ENCODE measurements at places on chromosomes 7 and 10.
A peak's percentile ranks its signal among the peaks of the same experiment; 100 is the strongest.

- DNase-seq: no peak
Observed at GRCh38 chr7:18939771-18940592, 177.5 kb downstream of the TWIST1 start.

- no peak for DNase-seq
Observed at GRCh38 chr10:128863823-128864405, 603.1 kb upstream of the MGMT start.

DNA sequence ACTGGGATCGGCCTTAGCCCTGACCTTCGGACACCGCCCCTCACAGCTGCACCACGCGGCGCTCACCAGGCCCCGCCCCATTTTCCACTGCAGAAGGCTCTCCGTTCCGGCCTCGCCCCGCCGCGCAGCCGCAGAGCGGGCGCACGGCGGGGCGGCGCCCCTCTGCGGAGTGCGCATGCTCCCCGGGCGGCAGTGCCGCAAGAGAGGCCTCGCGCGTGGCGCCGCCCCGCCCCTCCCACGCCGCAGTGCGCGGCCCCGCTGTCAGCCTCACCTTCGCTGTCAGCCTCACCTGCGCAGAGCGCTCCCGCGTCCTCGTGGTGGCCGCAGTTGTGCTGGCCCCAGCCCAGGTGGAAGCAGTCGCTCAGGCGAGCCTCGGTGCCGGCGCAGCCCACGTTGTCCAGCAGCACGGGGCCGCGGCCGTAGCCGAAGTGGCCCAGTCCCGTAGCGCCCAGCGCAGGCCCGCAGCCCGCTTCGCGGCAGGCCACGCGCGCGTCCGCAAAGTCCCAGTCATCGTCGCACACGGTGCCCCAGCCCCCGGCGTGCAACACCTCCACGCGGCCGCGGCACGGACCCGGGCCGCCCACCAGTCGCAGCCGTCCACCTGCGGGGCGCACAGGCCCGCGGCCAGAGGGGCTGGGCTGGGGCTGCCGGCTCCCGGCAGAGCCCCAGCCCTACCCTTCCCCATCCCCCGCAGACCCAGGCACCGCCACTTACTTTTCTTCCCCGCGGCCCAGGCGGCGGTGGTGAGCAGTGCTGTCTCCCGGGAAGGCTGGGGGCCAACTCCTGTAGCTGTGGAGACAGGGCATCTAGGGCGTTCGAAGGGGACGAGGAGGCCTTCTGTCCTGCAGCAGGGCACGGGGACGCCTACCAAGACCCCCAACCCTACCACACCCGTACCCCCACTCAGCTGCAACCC, 16.1 kb downstream of the SSC4D start:
- peak; percentile 83 for DNase-seq

- no peak for DNase-seq
Observed at GRCh38 chr10:85864868-85865526, 501.6 kb downstream of the GRID1 start.

DNA sequence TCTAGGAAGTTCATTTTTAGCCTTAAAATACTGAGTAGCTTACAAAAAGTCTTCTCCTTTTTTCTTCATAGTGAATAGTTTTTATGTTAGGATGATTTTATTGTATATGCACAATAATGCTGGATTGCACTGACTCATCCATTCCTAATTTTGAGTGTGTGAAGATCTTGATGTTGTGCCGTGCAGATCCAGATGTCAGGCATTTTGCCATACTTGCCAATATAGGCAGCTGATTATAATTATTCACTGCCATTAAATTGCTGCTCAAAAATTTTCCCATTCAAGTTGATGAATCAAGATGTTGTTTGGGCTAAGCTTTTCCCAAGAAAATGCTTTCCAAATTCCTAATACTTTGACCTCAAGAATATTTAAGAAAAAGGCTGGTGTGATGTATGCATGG, 218.3 kb downstream of the AHR start:
- no peak for DNase-seq

- no peak for DNase-seq
Observed at GRCh38 chr10:118033905-118034304, 12.8 kb downstream of the RAB11FIP2 start.

DNA sequence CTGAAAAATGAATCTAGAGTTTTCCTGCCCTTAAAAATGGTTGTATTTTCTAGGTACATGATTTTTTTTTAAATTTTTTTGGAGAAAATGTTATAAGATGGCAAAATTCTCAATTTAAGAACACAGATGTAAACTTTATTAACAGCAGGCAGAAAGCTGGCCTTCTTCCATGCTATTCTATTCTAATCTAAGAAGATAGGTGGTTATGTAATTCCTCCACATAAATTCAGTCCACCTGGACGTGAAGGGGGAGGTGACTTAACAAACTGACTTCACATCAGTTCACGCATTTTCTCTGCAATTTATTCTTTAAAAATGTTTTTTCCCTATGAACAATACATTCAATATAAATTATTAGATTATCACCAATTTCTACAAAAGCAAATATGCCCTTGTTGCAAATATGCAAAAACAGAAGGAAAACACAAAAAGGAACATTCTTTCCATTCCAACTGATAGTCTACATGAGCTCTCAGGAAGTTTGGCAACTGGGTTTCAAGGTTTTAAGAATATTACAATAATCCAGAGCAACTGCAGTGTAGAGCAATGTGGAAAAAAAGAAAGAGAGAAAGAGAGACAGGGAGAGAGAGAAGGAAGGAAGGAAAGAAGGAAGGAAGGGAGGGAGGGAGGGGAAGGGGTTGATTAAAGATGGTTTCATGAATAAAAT, 76.8 kb downstream of the HIBADH start:
- DNase-seq: no peak

DNA sequence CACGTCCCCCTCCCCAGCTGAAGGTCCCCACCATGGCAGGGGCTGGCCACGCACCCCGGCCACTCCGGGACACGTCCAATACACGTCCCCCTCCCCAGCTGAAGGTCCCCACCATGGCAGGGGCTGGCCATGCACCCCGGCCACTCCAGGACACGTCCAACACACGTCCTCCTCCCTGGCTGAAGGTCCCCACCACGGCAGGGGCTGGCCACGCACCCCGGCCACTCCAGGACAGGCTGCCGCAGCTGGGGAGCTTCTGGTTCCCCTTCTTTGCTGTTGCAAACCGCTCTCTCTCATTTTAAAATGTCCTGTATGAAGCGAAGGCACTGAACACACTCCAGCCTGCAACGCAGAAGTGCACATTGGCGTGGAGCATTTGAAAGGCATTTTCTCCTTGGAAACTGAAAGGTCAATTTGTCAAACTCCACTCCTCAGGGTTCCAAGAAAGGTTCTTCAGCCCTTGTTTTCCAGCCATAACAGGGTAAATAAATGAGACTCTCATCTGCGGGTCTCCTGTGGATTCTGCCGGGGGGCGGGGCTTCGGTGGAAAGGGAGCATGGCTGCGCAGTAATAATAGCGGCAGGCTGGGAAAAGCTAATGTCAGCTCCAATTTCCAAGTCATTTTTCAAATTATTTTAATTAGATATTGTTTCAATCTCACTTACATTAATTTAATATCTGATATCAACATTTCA, 580.3 kb downstream of the DNAJB6 start:
- no peak for DNase-seq

GRCh38 chr7:16822029-16822428, 17.2 kb upstream of the AGR2 start:
- DNase-seq: no peak

GRCh38 chr7:2475678-2476015, 551 bp downstream of the GRIFIN start:
- DNase-seq: no peak

DNA sequence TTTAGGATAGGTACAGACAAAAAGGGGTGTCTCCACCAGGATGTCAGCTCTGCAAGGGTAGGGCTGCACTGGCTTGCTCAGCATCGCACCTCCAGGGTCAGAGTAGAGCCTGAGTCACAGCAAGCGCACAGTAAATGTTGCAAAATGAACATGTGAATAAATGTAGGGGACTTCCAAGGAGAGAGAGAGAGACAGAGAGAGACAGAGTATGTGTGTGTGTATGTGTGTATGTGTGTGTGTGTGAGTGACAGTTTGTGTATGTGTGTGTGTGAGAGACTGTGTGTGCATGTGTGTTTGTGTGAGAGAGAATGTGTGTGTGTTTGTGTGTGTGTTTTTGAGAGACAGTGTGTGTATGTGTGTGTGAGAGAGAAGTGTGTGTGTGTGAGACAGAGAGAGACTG, 163.3 kb downstream of the RPS24 start:
- DNase-seq: no peak

GRCh38 chr10:117927332-117927731, 119.4 kb downstream of the RAB11FIP2 start:
- DNase-seq: no peak

DNA sequence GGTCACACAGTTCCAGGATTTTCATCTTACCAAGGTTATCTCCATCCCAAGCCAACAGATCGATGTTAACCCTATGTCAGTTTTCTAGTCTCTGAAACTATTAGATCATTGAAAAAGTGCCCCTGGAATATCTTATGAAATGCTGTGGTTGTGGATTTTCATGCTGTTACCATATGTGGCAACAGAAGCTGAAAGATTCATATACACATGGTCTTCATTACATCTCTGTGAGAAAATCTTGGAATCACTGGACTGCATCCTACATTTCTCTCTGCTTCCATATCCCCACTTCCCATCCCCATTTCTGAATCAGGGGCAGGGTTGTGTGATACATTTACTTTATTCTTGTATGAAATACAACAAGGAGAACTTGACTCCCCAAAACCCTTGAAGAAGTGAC, 146.1 kb downstream of the SLC16A9 start:
- no peak for DNase-seq

DNA sequence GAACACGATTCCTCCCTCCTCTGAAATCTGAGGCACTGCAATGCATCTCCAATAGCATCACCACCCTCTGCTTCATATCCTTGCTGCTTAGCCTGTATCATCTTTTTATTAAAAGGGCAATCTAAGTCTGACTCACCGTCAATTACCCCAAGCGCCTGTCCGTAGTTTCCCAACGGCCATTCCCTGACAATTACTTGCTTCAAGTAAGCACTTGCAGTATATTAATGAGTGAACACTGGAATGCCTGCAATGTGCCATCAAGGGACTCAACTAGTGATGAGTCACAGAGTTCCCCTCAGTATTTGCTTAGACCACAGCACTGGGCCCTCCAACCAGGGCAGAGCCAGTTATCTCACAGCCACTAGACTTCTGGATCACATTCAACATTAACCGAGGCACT, 19.5 kb upstream of the PPP1R3C start:
- DNase-seq: no peak

DNA sequence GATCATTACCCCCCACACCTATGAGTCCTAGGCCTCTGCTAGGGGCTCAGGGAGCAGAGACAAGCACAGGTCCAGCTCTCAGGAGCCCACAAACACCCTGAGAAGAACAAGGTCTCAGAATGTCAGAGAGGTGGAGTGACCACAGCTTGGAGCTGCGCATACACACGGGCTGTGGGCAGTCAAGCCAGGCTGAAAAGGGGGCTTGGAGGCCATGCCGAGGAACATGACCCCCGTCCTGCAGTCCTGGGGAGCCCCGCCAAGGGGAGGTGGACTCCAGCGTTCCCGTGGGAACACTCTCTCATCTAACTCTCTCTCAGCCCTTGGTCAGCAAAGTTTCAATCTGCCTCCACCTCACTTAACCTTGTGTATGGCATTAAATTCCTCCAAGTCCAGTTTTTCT, 7.8 kb upstream of the MMP21 start:
- DNase-seq: no peak

- no peak for DNase-seq
Observed at GRCh38 chr10:97593421-97593820, 3.9 kb downstream of the C10orf62 start.

DNA sequence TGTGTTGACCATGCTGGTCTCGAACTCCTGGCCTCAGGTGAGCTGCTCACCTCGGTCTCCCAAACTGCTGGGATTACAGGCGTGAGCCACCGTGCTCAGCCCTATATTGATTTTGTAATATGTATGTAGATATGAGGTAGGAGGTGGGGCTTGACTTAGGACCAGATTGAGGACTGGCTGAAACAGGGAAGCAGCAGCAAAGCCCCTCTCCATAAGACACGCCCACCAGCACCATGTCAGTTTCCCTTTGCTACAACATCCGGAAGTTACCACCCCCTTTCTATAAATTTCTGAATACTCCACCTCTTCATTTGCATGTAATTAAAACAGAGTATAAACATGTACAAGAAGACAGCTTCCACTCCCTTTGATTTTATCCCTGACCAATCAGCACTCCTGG, 47.9 kb upstream of the MYL10 start:
- no peak for DNase-seq

DNA sequence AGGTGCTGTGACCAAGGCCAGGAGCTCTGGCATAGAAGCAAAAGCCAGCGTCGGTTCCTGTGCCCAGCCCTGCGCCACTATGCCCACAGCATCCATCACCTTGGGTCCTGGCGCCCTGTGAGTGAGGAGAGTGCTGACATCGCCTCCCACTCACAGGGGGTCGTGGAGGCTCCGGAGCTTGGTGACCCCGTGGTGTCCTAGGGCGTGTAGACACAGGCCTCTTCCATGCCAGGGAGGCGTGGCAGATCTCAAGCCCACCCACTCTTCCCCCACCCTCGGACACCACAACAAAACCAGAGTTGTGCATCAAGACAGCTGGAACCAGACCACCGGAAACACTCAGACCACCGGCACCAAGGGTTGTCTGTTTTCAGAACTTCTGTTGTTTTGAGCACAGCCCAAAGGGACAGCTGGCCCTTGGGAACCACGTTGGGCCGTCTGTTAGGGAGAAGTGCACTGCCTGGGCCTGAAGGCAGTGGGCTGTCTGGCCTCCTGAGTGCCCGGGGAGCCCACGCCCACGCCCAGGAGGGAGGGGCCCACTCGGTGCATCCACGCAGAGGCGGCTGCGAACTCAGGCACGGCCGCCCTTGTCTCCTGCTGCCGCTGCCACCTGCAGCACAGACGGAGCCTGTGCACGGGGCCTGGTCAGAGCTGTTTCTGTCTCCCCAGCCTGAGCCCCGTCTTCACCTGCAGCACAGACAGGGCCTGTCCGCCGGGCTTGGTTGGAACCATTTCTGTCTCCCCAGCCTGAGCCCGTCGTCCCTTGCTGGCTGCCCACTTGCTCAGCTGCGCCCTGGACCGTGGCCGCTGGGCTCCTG, 106.3 kb downstream of the INPP5A start:
- no peak for DNase-seq

GRCh38 chr7:152587366-152587765, 88.6 kb downstream of the XRCC2 start:
- DNase-seq: no peak

- DNase-seq: peak; percentile 54
Observed at GRCh38 chr7:14761510-14762296, 140.8 kb downstream of the DGKB start.
